Transverse colon (tissue), 4 donors: ENCODE measurements at places on chromosomes 2 and 18. TPM values are rescaled to one million over a fixed set of nuclear protein-coding genes. Genes with fewer than 3 reads are reported as not detected.

The KIDINS220 gene
- 91.8 TPM for total RNA-seq

The IL1F10 gene
- not detected for total RNA-seq

The CHRND gene
- not detected for total RNA-seq

The ANKRD53 gene
- total RNA-seq = not detected

The NTSR2 gene
- not detected for total RNA-seq
